ENCODE measurements at places on chromosomes 4 and X.

DNA sequence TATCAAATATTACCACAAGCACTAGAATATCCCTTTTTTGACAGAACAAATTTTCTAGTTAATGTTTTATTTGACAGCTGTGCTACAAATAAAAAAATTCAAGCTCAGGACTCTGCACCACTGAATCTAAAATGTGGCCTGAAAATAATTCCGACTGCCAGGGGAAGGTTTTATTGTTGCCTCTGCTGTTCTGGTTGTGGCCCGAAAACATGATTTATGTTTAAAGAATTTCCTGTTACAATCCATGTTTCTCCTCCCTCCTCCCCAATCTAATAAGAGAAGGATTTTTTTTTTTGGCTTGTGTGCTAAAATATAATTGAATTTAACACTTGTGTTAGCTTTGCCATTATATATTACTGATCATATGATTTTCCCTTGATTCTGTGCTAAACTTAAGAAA is 227.8 kb downstream of the DCLK2 start:
- no peak for DNase-seq

DNA sequence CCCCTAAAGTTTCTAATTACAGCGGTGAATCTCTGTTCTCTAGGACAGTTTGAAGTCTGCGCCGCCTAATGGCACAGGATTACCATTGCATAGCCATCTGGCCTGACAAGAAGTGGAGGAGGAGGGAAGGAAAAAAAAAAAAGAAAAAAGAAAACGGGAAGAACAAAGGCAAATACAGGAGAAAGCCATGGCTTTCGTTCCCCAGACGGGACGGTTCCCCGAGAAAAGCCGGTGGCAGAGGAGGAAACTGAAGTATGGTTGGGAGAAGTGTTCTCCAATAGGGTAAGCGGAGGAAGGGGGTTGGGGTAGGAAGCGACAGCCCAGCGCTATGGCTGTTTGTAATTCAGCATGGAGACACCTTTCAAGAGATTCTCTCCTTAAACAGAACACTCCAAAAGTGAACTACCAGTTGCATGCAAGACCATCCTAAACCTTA is 80.8 kb downstream of the HMGN5 start:
- DNase-seq: no peak

DNA sequence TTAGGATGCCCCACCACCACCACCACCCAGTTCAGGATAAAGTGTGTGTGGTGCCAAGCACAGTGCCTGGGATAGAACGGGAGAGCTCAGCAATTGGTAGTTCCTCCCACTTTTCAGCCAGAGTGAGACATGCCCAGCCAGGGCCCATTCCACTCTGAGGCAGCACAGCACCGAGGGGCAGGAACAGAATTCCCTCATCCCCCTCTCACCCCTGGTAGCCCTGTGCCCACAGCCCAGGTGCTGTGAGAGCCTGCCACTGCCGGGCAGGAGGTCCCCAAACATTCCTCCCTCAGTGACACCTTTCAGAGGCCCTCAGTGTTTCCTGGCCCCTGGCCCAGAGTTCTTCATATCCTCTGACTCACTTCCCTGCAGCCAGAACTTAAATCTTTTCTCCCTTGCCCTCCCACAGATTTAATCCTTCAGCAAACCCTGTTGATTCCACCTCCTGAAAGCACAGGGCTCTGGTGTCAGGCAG is 8.1 kb downstream of the RIPPLY1 start:
- DNase-seq: no peak

DNA sequence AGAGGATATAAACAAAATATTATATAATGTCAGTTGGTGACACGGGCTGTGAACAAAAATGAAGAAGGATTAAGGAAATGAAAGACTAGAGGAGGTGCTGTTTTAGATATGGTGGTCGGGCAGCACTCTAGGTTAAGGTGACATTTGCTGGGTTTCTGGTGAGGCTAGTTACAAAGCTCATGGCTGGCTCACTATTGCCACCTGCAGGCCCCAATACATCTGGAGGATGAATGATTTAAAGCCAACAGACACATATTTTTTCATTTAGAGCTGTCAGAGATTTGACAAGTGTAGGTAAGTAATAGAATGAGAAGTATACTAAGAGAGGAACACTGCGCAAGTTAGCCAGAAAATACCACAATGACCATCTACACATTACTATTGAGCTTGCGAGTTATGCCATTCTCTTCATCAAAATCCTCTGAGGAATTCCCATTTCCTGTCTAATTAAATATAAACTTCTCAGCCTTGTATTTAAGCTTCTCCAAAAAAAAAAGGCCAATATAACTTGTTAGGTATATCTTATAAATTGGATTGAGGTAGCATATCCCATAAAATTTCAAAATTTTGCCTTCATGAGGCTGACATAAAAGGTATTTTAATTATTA is 6.4 kb upstream of the FGG start:
- peak; percentile 4 for DNase-seq

DNA sequence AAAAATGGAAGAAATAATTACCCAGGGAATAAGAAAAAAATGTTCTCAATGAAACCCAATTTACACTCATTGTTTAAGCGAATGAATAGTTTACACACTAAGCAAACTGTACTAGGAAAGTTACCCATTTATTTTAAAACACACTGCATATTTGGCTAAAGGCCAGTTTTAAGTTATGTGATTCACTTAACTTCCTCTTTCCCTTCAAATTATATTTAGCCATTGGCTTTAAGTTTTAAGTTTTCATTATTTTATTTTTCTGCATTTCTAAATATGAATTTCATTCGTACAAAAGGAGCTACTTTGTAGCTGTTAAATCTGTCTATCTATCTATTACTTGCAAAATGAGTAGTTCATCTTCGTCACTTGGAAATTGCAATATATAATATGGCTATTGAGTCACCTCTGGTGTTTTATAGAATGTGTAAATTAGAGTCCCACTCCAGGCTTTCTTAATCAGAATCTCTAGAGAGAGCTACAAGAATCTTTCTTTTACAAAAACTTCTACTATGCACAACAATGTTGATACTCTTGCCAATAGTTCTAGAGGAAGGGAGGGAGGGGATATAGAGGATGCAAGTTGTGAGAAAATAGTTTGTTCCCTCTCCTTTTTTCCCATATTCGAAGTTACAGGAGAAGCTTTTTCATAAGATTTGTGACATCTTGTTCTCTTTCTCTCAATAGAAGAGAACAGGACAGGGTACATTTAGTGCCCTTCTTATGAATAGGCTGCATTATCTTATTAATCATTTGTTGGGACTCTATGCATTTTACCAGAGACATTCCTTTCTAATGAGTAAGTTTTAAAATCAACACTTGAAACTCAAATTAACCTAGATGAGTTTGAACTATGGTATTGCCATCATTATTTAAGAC is 41.8 kb downstream of the SULT1B1 start:
- no peak for DNase-seq

GRCh38 chr4:152117520-152117919 is 356.7 kb upstream of the GATB start:
- DNase-seq: no peak

DNA sequence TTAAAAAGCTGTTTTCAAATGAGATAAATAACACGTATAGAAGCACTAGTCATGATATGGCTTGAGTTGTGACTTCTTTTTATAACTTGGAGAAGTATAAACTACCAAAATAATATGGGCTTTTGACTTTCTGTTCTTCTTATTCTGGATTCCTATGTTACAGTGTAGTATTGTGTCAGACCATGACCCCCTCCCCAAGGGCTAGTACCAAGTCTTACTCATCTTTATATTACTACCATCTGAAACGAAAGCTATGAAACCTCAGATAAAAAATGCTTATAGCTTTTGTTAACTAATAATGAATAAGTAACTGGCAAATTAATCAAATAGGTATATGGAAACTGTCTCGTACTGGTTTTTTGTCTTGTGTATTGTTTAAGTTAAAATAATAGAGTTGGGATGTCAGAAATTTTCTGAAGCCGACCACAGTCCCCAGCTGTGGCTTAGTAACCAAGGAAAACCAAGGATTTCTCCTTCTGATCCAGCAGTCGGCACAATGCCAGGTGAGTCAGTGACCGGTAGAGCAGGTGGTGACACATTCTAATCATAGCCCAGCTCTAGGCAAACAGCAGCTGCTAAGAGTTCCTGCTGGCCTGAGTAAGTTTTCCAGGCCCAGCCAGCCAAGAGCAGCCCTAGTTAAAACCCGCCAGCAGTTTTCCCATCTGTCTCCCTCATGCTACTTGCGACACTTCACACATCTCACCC is 163.3 kb upstream of the PRDX4 start:
- peak; percentile 79 for DNase-seq

GRCh38 chrX:13845721-13846378 is 29.0 kb upstream of the GPM6B start:
- no peak for DNase-seq

DNA sequence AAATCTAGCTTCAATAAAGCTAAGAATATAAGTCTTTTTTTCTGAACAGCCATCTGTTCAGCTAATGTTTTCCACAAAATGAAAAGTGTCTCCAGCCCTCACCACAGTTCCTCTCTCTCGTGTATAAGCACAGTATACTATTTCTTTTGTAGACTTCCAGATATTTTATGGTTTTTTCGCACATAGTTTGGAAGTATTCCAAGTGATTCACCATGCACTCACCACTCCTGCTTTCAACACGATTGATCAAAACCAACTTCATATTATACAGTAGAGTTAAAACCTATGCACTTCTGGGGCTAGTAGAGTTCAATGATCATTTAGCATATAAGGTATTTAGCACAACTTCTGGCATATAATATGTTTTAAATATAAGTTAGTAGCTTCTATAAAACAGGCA is 105.8 kb upstream of the DCAF12L1 start:
- no peak for DNase-seq

GRCh38 chr4:72397314-72397713 is 171.7 kb downstream of the ADAMTS3 start:
- DNase-seq: no peak

- DNase-seq: no peak
These were observed 457.5 kb upstream of the GRID2 start for GRCh38 chr4:91846233-91846632.

GRCh38 chr4:107548211-107548905 is 171.7 kb downstream of the PAPSS1 start:
- DNase-seq: no peak

GRCh38 chrX:134572816-134573682 is 85.2 kb downstream of the PLAC1 start:
- no peak for DNase-seq

DNA sequence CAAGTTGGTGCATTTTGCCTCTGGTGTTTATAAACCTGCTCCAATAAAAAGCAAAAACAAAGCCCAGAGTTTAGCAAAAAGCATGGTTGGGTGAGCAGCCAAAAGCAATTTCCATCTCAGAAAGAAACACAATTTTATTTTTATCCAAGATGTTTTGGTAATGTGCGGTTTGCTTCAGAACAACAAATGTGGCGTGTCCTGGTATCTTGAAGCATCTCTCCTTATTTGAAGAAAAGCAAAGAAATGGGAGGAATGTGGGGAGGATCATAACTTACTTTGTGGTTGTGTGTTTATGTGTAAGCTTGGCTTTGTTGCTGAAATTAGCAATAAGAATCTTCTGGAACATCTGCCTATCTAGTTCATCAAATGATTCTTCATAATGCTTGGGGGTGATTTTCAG is 88.3 kb upstream of the DDX3X start:
- DNase-seq: no peak

- DNase-seq: no peak
These were observed 65.6 kb upstream of the PGM2 start for GRCh38 chr4:37760840-37761239.

DNA sequence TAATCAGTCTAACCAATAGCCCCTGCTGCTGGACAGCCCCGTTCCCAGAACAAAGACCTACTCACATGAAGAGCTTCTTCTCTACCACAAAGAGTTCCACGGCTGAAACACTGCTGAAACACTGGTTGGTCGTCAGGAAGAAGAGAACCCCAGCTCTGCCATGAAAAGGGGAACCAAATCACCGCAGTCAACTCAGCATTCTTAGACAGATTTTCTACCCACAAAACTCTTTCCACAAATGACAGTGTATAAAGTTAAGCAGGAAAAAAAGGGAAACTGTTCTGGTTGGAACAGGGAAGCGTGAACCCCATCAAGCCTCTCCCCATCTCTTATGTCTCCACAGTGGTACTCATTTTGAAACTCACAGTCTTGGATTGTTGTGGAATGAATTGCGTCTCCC is 57.3 kb downstream of the ABCG2 start:
- DNase-seq: no peak
